ENCODE measurements at places on chromosomes 3 and 15.

- DNase-seq = no peak
These were observed 321.3 kb downstream of the CACNA2D3 start for GRCh38 chr3:54443561-54444161.

DNA sequence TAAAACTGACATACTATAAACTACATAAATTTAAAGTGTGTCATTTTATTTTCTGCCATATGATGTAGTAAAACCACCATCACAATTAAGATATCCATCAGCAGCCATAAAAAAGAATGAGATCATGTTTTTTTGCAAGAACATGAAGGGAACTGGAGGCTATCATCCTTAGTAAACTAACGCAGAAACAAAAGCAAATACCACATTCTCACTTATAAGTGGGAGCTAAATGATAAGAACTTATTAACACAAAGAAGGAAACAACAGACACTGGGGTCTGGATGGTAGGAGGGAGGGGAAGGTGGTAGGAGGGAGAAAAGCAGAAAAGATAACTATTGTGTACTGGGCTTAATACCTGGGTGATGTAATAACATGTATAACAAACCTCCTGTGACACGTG lies 24.6 kb downstream of the CCDC14 start:
- no peak for DNase-seq

DNA sequence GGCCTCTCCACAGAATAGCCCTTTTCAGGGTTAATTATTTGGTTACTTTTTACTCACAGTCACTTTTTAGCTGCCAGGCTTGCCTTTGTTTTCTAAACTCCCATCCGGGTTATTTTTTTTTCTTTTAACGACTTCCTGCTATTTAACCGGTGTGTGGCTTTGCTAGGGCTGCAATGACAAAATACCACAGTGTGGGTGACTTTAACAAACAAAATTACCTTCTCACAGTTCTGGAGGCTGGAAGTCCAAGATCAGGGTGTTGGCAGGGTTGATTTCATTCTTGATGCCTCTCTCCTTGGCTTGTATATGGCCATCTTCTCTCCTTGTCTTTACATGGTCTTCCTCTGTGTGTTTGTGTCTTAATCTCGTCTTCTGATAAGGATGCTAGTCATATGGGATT lies 91.5 kb downstream of the IL1RAP start:
- DNase-seq = no peak

- DNase-seq = no peak
These were observed 13.2 kb upstream of the LMCD1 start for GRCh38 chr3:8488411-8488810.

DNA sequence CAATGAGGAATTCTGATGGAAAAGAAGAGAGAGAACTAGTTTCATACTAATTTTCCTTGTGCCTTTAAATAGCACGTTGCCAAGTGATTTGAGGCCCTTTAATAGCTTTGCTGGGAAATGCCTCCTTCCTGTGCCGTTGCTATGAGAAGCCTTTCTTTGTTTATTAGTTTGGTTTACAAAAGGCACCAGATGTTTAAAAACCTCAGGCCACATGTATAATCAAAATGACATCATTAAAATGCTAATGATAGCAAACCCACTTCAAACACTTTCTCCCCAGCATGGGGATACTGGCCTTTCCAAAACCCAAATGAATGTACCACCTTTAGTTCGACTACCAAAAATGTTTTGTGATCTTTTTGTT lies 50.0 kb upstream of the TBC1D23 start:
- DNase-seq = no peak

DNA sequence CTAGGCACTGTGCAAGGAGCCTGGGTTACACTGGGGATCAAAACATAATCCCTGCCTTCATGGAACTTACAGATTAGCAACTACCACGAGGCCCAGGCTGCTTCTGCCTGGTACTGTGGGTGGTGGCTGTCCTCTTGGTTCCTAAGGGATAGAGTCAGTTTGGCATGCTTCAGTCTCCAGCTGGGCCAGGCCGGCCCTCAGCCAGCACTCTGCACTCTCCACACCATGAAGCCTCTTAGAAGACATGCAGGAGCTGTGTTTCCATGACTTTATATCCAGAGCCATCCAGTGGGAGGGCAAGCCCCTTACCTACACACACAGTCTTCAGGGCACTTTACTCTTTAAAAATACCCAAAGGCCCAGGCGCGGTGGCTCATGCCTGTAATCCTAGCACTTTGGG lies 54.4 kb downstream of the ATP1B3 start:
- DNase-seq = no peak

GRCh38 chr15:76577879-76578512 lies 241.4 kb downstream of the ISL2 start:
- no peak for DNase-seq

DNA sequence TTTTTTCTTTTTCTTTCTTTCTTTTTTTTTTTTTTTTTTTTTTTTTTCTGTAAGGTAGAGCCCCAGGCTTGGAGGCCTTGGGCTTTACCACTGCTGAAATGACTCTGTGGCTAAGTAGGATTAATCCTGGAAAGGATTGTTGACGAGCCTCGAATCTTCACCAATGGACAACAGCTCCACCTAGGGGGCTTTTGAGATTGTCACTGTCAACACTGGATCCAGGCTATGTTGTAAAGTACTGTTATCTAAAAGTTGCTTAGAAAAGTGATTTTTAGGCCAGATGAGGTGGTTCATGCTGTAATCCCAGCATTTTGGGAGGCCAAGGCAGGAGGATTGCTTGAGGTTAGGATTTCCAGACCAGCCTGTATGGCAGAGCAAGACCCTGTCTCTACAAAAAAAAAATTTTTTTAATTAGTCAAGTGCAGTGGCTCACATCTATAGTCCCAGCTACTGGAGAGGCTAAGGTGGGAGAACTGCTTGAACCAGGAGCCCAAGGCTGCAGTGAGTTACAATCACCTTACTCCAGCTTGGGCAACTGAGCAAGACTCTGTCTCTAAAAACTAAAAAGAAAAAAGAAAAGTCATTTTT lies 41.6 kb downstream of the KLHL18 start:
- DNase-seq = no peak

GRCh38 chr3:64408770-64409169 lies 183.5 kb upstream of the PRICKLE2 start:
- DNase-seq = no peak

DNA sequence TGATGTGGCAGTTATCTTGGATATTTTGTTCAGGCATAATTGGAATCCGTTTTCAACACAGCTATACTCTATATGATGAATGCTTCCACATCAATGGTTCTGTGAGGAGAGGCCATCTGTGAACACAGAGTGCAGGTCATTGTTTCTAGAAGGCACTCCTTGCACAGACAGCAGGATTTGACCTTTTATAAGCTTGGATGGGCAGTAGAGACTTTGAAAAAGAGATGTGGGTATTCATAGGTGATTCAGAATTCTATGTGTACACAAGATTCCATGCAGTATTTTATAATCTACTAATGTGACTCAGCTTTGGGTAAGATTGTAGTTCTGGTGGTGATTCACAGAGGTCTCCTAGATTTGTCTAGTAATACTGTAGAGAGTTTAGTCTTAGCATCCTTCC lies 12.5 kb downstream of the ARPP21 start:
- no peak for DNase-seq

Data from T-cell (primary cell).